ENCODE measurements at places on chromosomes 7 and 10.
A peak's percentile ranks its signal among the peaks of the same experiment; 100 is the strongest.

- peak; percentile 66 for DNase-seq
These were observed 53.1 kb upstream of the KMT2E start for GRCh38 chr7:104960741-104961448.

DNA sequence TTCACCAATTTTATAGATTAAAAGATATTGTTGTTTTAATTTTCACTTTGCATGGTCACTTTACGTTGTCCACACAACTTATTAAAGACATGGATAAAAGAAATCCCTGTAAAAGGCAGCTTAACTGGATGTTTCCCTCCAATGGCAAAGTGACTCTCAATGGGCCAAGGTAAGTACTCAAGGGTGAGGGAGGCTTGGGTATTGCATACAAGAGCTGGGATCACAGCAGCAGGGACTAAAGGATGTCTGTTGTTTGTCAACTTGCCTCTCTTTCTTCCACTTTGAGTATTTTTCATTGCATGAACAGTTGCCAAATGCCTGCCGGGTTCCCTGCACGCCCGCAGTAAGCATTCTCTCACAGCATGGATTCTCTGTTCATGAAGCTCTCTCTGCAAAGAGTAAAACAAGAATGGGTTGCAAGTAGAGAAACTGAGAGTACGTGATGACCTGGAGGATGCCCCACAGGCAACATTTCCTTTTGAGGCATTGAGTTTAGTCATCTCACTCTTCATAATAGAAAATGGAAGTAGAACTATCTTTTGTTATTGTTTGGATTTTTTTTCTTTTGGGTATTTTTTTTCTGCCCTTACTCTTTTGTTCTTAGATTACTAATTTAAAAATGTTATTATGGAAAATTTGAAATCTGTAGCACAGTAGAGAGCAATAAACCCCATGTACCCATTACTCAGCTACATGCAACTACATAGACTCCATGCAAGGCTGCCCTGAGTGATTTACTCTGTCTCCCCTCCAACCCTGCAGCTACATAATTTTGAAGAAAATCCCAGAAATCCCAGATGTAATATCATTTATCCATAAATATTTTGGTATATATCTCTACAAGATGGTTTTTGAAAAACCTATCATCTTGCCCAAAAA, 26.3 kb downstream of the GPR141 start:
- DNase-seq, result no peak

- no peak for DNase-seq
These were observed 6.6 kb downstream of the ADGRA1 start for GRCh38 chr10:133094286-133094685.

GRCh38 chr10:103582331-103583123, 89.0 kb downstream of the NEURL1 start:
- DNase-seq, result no peak

- no peak for DNase-seq
These were observed 235.8 kb downstream of the CHCHD3 start for GRCh38 chr7:132846086-132846485.

DNA sequence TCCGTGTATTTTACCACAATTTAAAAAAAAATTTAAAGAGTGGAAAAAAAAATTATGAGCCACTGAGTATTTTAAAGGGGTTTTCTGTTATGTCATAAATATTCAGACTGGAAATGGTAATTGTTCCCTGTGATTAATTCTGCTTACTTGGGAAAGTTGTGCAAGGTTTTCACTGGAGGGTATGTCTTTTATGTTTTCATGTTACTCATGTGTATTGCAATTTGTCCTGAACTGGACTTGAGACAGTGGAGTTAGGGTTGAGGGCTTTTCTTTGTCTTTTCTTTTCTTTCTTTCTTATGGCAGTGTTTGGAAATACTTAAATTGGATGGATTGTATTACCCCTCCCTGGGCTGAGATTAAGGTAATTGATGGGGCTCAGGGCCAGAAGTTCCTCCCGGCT, 257.7 kb downstream of the BAMBI start:
- DNase-seq, result no peak

GRCh38 chr7:90834771-90835170, 238.7 kb downstream of the CDK14 start:
- no peak for DNase-seq
